Activated CD8-positive, alpha-beta memory T cell treated with anti-CD3 and anti-CD28 coated beads for 1 hour (primary cell): ENCODE measurements at places on chromosomes 7 and 10.

DNA sequence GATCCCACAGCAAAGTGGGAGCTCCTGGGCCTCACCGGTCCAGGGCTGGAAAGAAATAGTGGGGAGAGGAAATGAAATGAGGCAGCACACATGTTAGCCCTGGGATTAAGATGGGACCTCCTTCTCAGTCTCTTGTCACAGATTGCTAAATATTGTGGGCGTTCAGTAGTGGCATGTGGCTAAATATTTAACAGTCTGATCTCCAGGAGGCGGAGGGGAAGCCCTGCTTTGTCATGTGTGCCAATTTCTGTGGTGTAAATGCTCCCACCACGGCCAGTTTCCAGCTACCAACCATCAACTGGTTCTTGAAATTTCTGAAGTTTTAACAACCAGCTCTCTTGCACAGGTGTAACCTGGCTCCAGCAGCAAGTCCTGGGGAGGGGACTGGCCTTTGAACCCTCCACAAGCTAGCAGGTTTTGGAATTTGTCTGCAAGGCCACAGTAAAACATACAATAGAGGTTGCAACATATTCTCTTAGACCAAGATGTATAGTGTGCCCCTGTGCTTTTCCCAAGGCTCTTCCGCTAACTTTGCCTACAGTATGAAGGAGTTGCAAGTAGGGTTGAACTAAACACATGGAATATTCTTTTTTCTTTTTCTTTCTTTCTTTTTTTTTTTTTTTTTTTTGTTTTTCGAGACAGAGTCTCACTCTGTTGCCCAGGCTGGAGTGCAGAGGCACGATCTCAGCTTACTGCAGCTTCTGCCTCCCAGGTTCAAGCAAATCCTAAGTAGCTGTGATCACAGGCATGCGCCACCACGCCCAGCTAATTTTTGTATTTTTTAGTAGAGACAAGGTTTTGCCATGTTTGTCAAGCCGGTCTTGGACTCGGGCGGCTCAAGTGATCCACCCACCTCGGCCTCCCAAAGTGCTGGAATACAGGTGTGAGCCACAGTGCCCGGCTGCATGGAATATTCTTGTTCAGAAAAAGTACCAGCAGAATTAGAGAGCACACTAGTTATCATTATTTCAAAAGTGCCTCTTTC, 103.1 kb upstream of the PCBD1 start:
- DNase-seq: no peak

- DNase-seq: no peak
These were observed 4.0 kb downstream of the GNB2 start for GRCh38 chr7:100677308-100678267.

- DNase-seq: no peak
These were observed 150.4 kb downstream of the MAD1L1 start for GRCh38 chr7:2082139-2082998.

- no peak for DNase-seq
These were observed 11.6 kb downstream of the ZDHHC6 start for GRCh38 chr10:112434988-112435619.

DNA sequence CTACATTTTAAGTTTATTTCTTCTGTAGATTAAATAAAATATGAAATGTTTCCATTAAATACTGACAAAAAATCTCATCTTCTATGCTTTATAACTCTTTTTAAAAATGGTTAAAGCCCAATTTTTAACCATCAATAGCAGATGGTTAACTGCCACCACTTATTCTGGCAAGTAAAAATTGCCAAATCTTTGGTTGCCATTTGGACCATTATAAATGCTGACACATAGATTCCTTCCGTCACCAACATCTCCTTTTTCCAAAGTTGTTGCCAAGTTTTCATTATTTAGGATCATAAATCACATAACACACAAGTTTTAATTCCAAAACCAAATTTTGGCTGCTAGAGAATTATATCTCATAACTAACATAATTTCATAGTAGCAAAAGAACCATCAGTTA, 1614.3 kb downstream of the REEP3 start:
- DNase-seq: no peak
